Hematopoietic multipotent progenitor cell (in vitro differentiated cells): ENCODE measurements at places on chromosomes 5 and 9. TPM values are rescaled to one million over a fixed set of nuclear protein-coding genes. Genes with fewer than 3 reads are reported as not detected.

Gene PSMD5
- 10.2 TPM for total RNA-seq

Gene ICE1
- 11.6 TPM for total RNA-seq

Gene TNFSF8
- 6.7 TPM for total RNA-seq

Gene PCDHGA4
- 0.81 TPM for total RNA-seq
